Upper lobe of left lung (tissue), 6 donors: ENCODE measurements at places on chromosomes 16 and 17. TPM values are rescaled to one million over a fixed set of nuclear protein-coding genes. Genes with fewer than 3 reads are reported as not detected.

The C16orf54 gene
- total RNA-seq = 11.9 TPM

The NLRC3 gene
- total RNA-seq = 6.1 TPM

The NOD2 gene
- total RNA-seq = 10.0 TPM

The KIF18B gene
- total RNA-seq = 1.0 TPM

- no peaks in the 10 kb centered on the region for H3K36me3 ChIP-seq
- DNase-seq = no peak
Measured at GRCh38 chr17:29800457-29800856, 129.6 kb downstream of the SSH2 start.

DNA sequence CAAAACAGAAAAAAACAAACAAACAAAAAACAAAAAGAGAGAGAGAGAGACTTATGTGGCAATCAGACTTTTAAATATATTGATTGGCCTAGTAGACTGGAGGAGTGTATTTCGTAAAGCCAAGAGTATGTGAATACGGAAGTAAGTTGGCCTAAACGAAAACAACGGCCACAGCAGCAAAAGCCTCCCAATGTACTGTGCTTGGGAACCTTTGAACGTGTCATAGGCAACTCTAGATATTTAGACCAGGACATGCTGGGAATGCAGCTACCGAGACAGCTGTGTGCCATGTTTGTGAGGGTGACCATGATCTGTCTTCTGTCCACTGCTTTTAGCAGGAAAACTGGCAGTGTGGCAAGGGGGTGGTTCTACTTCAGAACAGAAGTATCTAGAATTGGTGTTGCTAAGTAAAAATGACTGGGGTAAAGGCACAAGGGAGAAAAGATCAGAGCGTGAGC lies 7.4 kb downstream of the MAF start:
- H3K4me1 ChIP-seq = peaks cover 27% of the 10 kb centered on the region
- peak overlapping the region; percentile 74 for H3K27ac ChIP-seq
- no peak for DNase-seq
- no peaks in the 10 kb centered on the region for H3K36me3 ChIP-seq
- no peaks in the 10 kb centered on the region for H3K27me3 ChIP-seq

- no peaks in the 10 kb centered on the region for H3K27me3 ChIP-seq
- H3K4me1 ChIP-seq = peaks cover 21% of the 10 kb centered on the region
- no peaks in the 10 kb centered on the region for H3K36me3 ChIP-seq
- no peak for DNase-seq
- peak overlapping the region; percentile 83 for H3K4me3 ChIP-seq
Measured at GRCh38 chr17:37405955-37406634, 541 bp downstream of the ACACA start.

DNA sequence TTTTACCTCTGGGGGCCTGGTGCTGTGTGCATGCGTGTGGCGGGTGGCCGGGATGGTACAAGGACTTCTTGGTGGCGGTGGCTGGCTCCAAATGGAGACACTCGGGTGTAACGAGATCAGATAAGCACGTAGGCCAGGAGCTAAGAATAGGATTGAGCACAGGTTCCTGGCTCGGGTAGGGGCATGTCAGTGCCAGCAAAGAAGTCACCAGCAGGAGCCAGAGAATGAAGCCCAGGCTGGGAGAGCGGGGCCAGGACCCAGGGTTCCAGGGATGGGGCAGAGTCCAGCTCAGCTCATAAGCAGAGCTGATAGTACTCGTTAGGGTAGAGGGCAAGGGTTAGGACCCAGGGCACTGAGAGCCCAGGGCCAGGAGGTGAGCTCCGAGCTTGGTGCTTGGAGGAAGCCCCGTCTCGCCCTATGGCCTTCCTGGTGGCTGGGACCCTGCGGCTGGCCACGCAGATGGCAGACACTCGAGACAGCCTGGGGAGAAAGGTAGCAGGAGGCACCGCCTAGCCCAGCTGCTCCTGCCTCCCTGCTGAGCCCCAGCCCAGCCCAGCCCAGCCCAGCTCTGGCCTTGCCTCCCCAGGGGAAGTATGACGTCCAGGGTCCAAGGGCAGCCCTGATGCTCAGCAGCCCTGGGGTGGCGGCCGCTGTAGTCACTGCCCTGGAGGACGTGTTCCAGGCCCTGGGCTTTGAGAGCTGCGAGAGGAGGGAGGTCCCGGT lies 8.9 kb downstream of the ZNF213 start:
- peak; percentile 74 for DNase-seq
- H3K36me3 ChIP-seq = no peaks in the 10 kb centered on the region
- H3K27ac ChIP-seq = no peak overlapping the region
- no peak overlapping the region for H3K4me3 ChIP-seq

DNA sequence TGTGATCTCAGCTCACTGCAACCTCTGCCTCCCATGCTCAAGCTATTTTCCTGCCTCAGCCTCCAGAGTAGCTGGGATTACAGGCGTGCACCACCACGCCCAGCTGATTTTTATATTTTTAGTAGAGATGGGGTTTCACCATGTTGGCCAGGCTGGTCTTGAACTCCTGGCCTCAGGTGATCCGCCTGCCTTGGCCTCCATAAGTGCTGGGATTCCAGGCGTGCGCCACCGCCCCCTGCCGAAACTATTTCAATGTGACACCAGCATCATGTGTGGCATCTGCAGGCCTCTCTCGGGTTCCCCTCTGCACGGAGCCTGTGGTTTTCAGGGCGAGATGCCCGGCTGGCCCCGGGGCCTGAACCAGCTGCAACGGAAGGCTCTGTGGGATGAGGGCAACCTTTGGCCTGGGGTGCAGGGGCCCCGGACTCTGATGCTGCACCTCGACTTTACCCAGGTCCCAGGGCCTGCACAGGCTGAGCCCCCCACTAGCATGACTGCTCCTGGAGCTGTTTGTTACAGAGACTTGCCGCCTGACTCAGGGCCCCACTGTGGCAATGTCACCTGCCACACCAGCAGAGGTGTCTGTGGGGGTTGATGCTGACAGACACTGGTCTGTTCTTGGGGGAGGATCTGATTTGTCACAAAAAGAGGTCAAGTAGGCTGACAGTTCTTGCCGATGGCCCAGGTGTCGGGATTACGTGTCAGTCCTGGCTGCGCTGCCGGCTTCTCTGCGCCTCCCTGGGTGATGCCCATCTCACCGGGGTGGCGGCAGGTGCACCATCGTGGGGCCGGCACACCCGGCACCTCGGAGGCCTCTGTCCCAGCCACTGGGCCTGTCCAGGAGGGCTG lies 8.6 kb upstream of the TEX19 start:
- no peaks in the 10 kb centered on the region for H3K27me3 ChIP-seq
- H3K27ac ChIP-seq = no peak overlapping the region
- no peaks in the 10 kb centered on the region for H3K36me3 ChIP-seq
- no peak overlapping the region for H3K4me3 ChIP-seq
- H3K4me1 ChIP-seq = no peaks in the 10 kb centered on the region

- H3K36me3 ChIP-seq = no peaks in the 10 kb centered on the region
- no peaks in the 10 kb centered on the region for H3K4me1 ChIP-seq
- no peaks in the 10 kb centered on the region for H3K27me3 ChIP-seq
- no peak for DNase-seq
Measured at GRCh38 chr17:37506678-37507077, 17.0 kb downstream of the DUSP14 start.
